Left colon (tissue), 2 donors: ENCODE measurements at places on chromosomes 11 and 22. TPM values are rescaled to one million over a fixed set of nuclear protein-coding genes. Genes with fewer than 3 reads are reported as not detected.

DNA sequence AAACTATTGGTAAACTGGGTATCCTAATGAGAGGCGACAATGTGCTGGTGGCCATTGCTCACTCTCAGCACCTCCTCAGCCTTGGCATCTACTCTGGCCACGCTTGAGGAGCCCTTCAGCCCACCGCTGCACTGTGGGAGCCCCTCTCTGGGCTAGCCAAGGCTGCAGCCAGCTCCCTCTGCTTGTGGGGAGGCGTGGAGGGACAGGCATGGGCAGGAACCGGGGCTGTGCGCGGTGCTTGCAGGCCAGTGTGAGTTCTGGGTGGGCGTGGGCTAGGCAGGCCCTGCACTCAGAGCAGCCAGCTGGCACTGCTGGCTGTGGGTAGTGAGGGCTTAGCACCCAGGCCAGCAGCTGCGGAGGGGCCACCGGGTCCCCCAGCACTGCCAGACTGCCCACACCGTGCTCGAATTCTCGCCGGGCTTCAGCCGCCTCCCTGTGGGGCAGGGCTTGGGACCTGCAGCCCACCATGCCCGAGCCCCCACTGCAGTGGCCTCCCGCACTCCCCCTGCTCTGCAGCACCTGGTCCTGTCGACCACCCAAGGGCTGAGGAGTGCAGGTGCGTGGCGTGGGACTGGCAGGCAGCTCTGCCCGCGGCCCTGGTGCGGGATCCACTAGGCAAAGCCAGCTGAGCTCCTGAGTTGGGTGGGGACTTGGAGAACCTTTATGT, 575.9 kb upstream of the ANO3 start:
- DNase-seq, result no peak

GRCh38 chr11:14269692-14270573, 89.0 kb downstream of the RRAS2 start:
- DNase-seq, result no peak

DNA sequence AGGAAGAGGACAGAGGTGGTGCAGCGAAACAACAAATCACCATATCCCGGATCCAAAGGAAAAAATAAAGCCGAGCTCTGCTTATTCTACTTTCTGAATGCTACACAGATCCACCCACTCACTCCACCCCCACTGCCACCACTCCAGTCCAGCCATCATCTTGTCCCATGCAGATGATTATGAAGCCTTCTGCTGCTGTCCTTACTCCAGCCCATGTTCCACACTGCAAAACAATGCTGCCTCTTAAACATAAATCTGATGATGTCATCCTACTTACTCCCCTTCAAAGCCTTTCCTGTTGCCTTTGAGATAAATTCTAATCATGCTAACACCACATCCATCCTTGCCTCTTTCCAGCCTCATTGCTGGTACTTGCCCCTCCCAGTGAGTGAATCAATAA, 6.5 kb upstream of the DRD2 start:
- no peak for DNase-seq

- DNase-seq, result no peak
These were observed 86.8 kb downstream of the PRMT3 start for GRCh38 chr11:20474176-20474881.

Gene TECTA
- 0.24 TPM for total RNA-seq

DNA sequence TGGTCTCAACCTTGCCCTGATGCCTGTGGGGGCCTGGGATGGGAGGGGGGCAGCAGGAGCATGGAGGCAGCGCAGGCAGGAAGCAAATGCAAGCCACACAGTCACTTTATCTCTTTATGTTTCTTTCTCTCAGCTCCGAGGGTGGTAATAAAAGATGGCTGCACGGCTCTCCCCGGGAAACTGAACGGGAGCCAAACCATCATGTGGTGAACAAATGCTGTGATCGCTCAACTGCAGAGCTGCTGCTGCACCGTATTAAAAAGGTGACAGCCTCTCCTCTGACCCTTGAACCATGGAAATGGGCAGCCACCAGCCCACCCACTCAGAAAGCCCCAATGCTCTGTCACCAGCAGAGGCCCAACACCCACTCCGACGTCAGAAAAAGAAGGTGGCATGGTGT, 110.0 kb downstream of the TIMP3 start:
- DNase-seq, result no peak

- DNase-seq, result no peak
These were observed 5.0 kb upstream of the PTPMT1 start for GRCh38 chr11:47560426-47560825.

DNA sequence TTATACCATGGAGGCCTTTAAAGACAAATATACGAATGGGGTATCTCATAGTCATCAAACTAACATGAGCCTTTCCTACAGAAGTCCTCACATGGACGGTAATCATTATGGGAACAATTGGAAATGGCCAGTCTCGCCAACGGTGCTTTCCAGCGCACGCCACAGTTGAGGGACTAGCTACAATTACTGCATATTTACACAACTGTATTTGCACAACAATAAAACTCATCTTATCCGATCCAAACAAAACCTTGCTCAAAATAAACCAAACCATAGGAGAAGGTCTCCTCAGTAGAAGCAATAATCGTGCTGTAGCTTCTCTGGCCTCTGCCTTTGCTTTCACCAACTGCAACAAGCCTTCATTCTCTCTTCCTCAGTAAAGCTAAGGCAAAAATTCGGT, 5.9 kb downstream of the CADM1 start:
- no peak for DNase-seq

Gene OR10W1
- not detected for total RNA-seq

GRCh38 chr22:20761536-20761935, 12.4 kb upstream of the SERPIND1 start:
- DNase-seq, result no peak

- DNase-seq, result peak; percentile 11
These were observed 203.5 kb upstream of the MTNR1B start for GRCh38 chr11:92765965-92766371.

DNA sequence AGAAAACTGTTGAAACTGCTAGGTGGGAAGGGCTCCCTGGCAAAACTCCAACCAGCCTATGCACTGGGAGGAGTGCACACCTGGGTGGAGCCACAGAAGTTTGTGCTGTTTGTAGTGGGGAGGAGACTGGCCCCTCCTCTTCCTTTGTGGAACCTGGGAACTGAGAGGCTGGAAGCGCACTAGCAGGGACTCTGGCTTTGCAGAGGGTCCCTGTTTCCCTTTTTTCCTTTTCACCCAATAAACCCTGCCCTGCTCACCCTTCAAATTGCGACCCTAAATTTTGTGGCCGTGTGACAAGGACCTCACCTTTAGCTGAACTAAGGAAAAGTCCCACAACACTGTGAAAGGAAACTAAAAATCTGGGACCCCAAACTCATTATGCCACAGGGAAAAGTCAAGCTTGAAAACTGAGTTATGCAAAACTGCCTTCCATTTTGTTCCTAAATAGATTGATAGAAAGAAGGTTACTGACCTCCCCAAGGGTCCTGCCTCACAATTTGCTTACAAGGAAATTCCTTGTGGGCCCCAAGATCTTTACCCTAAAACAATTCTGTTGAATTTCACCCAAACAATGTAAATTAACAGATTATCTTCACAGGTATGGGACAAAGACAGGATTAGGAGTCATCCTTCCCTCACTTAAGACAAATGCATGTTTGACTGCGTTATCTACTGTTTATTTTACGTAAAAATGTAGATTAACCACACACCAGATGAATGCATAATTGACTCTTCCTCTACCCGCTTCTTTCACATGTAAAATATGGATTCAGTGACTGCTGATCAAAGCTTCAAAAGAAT, 81.0 kb downstream of the SLC36A4 start:
- DNase-seq, result peak; percentile 88

DNA sequence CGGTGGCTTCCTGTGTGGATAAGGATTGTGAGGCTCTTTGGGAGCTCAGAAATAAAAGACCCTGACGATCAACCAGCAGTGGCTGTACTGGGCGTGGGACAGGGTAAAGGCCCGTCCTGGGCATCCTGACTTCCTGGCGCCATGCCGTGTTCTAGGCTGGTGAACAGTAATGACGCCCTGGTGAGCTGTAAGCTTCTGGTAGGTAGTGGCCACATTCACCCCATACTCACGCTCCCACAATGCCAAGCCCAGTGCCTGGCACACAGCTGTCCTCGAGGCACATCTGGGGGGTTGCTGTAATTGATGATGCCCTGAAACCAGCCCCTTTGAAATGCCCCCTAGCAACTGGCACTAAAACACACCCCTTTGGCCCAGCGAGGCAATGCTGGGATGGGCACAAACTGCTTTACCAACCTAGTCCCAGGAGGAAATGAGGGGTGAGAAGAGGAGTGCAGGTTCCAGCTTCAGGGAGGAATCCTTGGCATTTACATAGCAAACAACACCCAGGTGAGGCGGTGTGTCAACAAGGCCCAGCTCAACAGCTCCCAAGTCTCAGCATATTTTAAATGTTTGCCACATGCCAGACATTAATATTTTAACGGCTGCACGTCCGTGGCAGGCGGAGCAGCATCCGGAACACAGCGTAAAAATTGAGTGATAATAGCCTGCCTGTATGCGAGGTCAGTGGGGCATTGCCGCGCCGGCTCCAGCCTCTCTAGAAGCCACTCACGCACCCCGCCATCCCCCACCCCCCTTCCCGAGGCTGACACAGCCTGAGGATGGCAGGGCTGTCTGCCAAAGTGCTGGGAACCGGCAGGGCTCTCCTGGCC, 79.3 kb downstream of the DSCAML1 start:
- peak; percentile 58 for DNase-seq

DNA sequence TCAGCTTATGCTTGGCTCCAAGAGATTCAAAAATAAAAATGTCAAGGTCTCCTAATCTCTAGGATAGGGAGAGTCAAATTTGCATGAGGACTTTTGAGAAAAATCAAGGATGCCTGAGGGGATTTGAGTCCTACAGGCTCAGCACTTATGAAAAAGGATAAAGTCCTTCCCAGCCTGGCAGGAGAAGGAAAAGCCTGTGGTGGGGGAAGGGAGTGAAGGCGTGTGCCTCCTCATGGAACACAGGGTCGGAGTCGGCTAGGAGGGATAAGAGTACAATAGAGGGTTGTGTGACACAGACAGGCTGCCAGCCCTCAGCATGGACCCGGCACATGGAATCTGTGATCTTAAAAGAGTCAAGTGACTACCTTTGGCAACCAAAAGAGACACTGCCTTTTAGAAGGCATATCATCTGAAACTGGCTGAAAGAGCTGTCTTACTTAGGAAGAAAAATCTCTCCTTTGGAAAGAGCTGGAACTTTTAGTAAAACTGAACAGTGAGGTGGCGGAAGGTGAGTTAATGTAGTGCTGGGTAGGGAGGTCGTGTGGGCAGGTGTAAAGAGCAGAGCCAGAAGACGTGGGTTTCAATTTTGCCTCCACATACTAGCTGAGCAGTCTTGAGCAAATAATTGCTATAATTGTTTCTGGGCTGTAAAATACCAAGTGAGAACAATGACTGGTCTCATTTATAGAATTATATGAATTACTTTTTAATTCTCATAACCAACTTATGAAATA, 58.8 kb upstream of the RDX start:
- no peak for DNase-seq

GRCh38 chr22:35140879-35141745, 75.2 kb downstream of the ISX start:
- peak; percentile 54 for DNase-seq

GRCh38 chr22:39592081-39593065, 21.8 kb downstream of the CACNA1I start:
- DNase-seq, result no peak

Gene CALCB
- total RNA-seq, result not detected

GRCh38 chr11:72132646-72133045, 2.9 kb upstream of the FOLR3 start:
- DNase-seq, result no peak

Gene PTPN5
- total RNA-seq, result 0.22 TPM

DNA sequence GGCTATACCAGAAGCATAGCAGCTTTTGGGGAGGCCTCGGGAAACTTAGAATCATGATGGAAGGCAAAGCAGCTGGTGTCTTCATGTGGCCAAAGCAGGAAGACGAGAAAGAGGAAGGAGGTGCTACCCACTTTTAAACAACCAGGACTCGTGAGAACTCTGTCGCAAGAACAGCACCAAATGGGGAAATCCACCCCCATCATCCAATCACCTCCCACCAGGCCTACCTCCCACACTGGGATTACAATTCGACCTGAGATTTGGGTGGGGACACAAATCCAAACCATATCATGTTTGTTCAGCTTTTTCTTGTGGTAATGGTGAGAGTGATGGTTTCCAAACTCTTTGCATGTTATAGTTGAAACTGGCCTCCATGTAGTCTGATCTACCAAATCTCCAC, 32.5 kb upstream of the OR10D3 start:
- no peak for DNase-seq

- no peak for DNase-seq
These were observed 76.5 kb downstream of the PACSIN2 start for GRCh38 chr22:42938449-42938848.

DNA sequence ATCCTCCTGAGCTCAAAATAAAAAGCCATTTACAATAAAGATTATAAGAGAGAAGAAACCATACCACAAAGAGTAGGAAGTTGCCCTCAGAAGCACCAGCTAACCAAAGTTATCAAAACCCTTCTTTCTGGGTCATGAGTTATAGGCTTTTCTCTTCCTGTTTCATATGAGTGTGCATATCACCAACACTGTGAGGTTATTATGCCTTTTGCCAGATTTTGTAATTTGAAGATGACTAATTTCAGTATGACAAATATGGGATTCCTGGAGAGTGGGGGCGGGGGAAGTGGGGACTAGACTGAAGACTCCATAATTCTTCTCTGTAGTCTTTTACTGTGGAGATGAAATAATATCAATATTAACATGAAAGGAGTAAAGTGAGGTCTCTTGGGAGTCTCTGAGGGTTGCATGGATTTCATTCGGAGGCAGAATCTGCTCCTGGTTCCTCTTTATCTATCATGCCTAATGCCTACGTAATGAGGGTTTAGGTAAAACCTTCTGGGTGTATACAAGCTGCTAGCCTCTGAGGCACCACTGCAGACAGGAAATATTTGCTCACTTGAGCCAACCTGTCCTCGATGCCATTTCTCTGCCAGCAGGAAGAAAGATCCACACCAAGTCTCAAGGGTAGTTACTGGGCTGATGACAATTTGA, 2.1 kb downstream of the LPXN start:
- DNase-seq, result peak; percentile 42

DNA sequence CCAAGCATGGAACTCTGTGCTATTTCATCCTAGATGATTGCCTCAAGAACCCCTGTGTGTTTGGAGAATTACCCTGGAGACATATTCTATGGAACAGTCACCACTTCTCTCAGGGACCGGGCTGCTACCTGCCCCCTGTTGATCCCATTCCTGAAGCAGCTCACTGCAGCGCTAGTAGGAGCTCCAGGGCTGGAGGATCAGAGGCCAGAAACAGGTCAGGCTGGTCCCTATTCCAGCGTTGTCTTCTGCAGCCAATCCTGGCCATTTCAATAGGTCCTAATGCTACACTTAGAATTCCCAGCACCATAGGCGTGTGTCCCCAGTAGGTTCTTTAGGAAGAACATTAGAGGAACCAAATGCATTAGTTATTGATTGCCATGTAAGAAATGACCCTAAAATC, 48.9 kb downstream of the BTG4 start:
- no peak for DNase-seq

GRCh38 chr11:33509632-33510031, 191.0 kb downstream of the C11orf91 start:
- DNase-seq, result no peak

- DNase-seq, result no peak
These were observed 213.4 kb upstream of the PITPNB start for GRCh38 chr22:28132466-28132865.
